ENCODE measurements at places on chromosomes 6 and 20.

- no peak for DNase-seq
Measured at GRCh38 chr6:13614126-13614925, 809 bp upstream of the NOL7 start.

DNA sequence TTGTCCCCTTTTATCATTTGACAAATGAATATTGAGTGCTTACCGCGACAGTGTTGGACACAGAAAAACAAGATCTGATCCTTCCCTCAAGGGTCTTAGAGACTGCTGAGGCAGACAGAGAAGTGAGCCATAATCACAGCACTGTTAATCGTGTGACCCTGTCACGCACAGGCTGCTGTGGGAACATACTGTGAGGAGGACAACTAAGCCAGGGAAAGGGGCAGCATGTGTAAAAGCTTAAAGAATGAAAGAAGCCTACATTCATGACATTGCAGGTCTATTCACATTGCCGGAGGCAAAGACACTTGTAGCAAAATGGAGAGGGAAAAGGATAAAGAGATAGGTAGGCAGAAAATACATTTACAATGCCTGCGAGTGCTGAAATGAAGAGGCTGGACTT, 32.7 kb downstream of the TRDN start:
- DNase-seq: no peak

- no peak for DNase-seq
Measured at GRCh38 chr20:4876731-4877130, 124.6 kb downstream of the SLC23A2 start.

DNA sequence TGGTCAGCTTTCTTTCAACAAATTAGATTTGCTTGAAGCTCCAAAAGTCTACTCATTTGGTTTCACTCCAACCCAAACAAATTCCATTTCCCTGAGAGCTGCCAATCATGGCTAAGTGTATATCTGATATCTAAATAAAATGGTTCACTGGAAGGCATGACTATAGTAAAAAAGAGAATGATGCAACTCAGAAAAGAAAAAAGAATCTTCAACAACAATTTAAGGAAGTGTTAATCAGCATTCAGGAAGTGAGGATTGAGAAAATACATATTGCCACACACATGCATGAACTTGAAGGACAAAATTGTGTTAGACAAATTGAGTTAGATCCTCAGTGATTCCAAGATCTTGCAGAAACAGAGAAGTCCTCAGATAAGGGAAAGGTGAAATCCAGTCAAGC, 972.9 kb upstream of the FLRT3 start:
- DNase-seq: no peak

GRCh38 chr20:61970357-61970756, 95.3 kb downstream of the TAF4 start:
- no peak for DNase-seq

- DNase-seq: no peak
Measured at GRCh38 chr6:124793398-124793797, 168.8 kb upstream of the RNF217 start.

- DNase-seq: peak; percentile 79
Measured at GRCh38 chr6:34953061-34954025, 64.3 kb downstream of the ANKS1A start.

- no peak for DNase-seq
Measured at GRCh38 chr20:53390770-53391169, 202.9 kb downstream of the ZNF217 start.

DNA sequence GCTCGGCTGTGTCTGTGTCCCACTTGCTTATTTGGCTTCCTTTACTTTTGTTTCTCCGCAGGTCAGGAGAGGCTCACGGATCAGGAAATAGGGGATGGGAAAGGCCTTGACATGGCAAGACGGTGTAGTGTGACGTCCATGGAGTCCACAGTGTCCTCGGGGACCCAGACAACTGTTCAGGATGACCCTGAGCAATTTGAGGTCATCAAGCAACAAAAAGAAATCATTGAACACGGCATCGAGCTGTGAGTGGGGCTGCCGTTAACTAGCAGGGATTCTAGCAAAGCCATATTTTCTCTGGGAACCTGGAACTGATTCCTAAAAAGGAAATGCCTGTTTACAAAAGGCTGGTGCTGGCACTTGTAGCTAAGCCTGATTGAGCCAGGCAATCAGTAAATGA, 54.4 kb downstream of the ARFGEF2 start:
- no peak for DNase-seq

DNA sequence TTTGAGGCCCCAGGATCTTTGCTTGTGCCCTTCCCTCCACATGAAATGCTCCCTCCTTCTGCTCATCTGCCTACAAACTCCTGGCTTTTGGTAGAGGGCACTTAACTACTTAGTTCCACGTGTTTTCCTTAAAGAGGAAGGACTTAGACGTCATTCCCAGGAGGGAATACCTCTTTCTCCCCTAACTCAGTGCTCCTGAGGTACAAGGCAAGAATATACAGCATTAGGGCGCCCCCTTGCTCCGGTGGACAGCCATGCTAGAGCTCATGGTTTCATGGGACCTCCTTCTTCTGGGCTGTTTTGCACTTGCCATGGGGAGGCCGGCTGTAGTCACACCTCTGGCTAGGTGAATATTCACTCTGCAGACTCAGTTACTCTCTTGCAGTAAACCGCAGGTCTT, 93.8 kb upstream of the LY86 start:
- no peak for DNase-seq

DNA sequence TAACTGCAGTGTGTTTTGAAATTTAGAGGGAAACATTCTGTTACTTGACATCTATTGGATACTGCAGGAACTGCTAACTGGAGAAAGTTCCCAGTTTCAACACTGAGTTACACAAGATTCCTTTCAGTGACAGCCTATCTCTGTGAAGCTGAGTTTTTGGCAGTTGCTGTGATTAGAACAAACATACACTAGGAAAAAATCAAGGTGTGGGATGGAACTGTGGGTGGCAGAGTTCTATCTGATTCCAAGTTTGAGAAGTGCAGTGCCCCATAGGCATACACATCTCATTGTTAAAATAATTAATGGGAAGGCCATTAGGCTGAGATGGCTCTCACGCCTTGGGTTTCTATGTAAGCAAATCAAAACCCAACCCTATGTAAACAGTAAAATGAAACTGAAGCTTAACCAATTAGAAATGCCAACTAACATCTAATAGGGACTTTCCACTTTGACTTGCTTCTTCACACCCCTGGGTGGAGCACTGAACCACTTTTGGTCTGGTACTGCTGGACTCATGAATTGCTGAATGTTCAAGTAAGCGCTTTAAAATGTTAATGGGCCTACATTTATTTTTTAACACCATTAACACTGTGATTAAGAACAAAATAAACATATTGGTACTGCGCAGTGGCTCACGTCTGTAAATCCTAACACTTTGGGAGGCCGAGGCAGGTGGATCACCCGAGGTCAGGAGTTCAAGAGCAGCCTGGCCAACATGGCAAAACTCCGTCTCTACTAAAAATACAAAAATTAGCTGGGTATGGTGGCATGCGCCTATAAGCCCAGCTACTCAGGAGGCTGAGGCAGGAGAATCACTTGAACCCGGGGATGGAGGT, 55.2 kb upstream of the TBC1D7 start:
- DNase-seq: no peak

- DNase-seq: no peak
Measured at GRCh38 chr6:28920281-28920680, 3.5 kb downstream of the TRIM27 start.

DNA sequence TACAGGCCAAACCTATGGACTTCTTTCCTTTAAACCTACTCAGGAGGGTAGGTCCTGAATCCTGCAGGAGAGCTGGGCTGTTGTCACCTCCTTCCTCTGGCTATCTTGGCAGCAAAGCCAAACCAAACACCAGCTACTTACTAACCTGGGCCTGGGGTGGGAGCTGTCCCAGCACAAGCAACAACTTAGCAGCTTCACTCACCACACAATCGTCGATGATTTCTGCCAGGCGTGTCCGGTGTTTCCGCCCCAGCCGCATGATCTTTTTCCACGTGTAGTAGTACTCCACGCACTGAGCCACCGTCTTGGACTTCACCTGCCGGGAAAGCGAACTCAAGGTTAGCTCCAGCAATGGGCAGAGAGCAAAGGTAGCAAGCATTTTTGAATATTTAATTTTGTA, 25.4 kb upstream of the MRPS10 start:
- DNase-seq: peak; percentile 58

- no peak for DNase-seq
Measured at GRCh38 chr6:87082160-87082721, 12.7 kb downstream of the CGA start.

- no peak for DNase-seq
Measured at GRCh38 chr6:67361264-67361663, 1273.8 kb upstream of the ADGRB3 start.

GRCh38 chr6:124434421-124434820, 527.8 kb upstream of the RNF217 start:
- peak; percentile 28 for DNase-seq

- no peak for DNase-seq
Measured at GRCh38 chr6:170037541-170038250, 253.2 kb downstream of the DLL1 start.

- no peak for DNase-seq
Measured at GRCh38 chr20:62982124-62983075, 24.4 kb downstream of the BHLHE23 start.

- no peak for DNase-seq
Measured at GRCh38 chr6:55963301-55963700, 87.9 kb upstream of the BMP5 start.
